Right renal cortex interstitium (tissue), 3 donors: ENCODE measurements at places on chromosomes 2 and 18. TPM values are rescaled to one million over a fixed set of nuclear protein-coding genes. Genes with fewer than 3 reads are reported as not detected.

- DNase-seq: no peak
Measured at GRCh38 chr2:128402911-128403670, 84.4 kb upstream of the HS6ST1 start.

DNA sequence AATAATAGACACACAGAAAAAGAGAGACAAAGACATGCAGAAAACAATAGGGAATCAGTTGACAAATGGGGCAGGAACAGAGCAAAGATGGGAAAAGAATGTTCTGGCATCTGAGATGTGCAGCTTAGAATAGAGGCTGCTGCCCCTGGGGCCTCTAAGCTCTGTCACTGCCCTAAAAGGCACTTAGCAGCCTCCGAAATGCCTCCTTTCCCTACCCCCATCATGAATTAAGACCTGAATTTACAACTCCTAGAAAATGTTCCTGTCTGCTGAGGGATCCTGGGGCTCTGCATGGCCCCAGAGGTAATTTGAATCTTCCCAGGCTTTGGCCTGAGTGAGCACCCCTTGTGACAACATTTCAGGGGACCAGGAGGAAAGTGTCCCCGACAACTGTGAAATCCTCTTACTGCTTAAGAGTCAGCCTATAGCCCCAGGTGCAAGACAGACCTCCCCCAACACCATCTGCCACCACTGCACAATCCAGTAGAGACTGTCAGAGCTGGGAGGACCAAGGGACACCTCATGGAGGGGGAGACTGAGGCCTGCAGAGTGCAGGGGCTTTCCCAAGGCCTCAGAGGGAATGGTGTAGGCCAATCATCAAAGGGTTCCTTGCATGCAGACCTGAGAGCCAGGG lies 24.8 kb downstream of the MRPL35 start:
- no peak for DNase-seq

Gene DPP4
- polyA plus RNA-seq: 156 TPM

- no peak for DNase-seq
Measured at GRCh38 chr2:219228041-219228910, 1.2 kb downstream of the ATG9A start.

DNA sequence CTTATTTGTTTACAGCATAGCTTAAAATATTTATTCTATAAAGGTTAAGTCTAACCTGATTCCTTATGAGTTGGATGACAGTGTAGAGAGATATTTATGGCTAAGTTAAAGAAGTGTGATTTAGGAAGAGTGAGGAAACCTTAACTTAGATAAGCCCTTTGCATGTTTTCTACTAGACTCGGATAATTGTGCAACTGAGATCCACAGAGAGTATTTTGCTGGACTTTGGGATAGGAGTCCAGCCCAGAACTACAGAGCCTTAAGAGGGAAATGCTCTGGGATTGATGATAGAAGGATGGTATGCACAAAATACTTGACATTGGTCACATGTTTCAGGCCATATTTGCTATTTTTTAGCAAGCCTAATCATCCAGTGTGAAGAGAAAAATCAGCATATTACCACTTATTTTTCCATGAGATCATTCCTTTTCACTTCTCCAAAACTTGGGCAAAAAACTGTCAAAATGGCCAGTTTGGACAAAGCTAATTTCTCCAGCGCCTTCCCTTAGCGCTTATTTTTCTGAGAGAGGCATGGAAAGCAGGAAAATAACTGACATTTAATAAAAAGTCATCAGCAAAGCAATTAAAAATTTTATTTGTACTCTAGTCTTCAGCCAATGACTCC lies 3.1 kb downstream of the CD28 start:
- no peak for DNase-seq

DNA sequence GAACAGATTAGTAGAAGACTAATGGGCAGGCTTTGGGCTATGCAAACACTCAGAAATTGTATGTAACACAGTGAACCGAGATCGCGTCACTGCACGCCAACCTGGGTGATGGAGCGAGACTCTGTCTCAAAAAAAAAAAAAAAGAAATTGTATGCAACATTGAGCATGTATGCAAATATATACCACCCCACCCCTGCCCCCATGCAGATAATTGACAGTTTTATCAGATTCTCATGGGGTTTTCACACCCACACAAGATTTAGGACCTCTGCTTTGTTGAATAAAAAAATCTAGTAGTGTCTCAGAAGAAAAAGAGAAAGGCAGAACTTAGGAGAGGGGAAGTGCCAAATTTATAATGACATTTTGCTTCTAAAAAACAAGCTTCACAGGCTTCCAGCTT lies 131.6 kb upstream of the FN1 start:
- no peak for DNase-seq

- no peak for DNase-seq
Measured at GRCh38 chr18:69936191-69936558, 11.5 kb downstream of the CD226 start.

Gene MAL
- 323 TPM for polyA plus RNA-seq

- no peak for DNase-seq
Measured at GRCh38 chr2:113015042-113015441, 9.8 kb downstream of the IL36A start.
